Stimulated activated CD4-positive, alpha-beta T cell treated with anti-CD3 and anti-CD28 coated beads, Interleukin-4, amount 100 ng/mL, for 4 hours (primary cell): ENCODE measurements at places on chromosomes 5 and 9.

DNA sequence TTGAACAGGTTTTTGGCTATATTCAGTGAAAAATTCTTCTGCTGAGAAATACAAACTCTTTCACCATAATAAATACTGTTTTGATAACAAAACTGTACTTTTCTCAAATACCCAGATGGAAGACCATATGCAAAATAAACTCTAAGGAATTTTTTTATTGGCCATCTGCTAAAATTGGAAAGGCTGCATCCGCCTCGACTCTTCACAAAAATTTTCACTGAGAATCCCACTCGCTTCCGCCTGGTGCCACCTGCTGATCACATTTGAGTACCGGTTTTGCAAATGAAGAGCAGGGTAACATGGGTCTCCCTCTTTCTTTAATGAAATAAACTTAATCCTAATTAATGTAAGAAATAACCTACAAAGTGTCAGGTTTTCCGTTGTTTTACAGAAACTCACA is 76.4 kb downstream of the TTLL11 start:
- DNase-seq: no peak

- DNase-seq: no peak
These were observed 227.4 kb downstream of the NR3C1 start for GRCh38 chr5:143176048-143176447.

- DNase-seq: no peak
These were observed 43.9 kb upstream of the ORM1 start for GRCh38 chr9:114278881-114279570.

DNA sequence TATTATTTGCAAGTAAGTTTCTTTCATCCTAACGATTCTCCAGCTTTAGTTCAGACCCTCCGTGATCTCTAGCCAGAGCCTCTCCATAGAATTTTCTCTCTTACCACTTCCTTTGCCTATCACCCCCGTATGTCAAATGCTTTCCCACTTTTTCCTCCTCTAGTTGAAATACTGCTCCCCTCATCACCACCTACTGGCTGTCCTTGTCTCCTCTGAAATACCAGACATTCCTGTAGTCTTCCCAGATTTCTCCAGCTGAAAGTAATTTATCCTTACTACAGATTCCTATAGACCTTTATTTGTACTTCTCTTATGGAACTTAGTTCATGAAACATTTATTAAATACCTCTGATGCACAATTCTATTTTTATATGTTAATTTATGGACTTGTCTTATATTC is 36.0 kb upstream of the GLIPR2 start:
- DNase-seq: no peak

GRCh38 chr5:9787861-9788600 is 157.9 kb upstream of the TAS2R1 start:
- DNase-seq: no peak

- no peak for DNase-seq
These were observed 1.1 kb downstream of the UGCG start for GRCh38 chr9:111897601-111898137.

- DNase-seq: no peak
These were observed 1.8 kb downstream of the MCTP1 start for GRCh38 chr5:95283022-95283615.
